ENCODE measurements at places on chromosomes 1 and 21.

DNA sequence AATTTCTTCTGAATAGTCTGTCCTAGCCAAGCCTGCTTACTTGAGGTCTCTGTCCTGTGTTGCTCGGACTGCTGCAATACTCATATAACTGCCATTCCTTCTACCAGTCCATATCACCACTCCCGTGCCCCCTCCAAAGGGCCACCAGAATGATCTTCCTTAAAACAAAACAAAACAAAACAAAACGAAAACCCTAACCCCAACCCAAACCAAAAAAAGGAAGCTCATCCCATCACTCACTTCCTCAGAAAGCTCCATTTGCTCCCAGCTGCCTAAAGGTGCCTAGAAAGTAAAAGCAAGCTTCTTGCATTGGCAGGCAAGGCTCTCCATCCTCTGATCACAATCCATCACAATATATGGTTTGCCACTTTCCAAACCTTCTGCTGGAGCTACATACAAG, 20.3 kb downstream of the USP24 start:
- no peaks in the 10 kb centered on the region for H3K36me3 ChIP-seq
- H3K27ac ChIP-seq, result no peak overlapping the region
- no peak overlapping the region for H3K4me3 ChIP-seq
- no peak for DNase-seq
- no peaks in the 10 kb centered on the region for H3K27me3 ChIP-seq

GRCh38 chr1:35448344-35448801, 108.8 kb downstream of the KIAA0319L start:
- peaks cover 31% of the 10 kb centered on the region for H3K36me3 ChIP-seq
- no peaks in the 10 kb centered on the region for H3K27me3 ChIP-seq
- DNase-seq, result no peak
- H3K27ac ChIP-seq, result no peak overlapping the region

GRCh38 chr1:111943846-111944749, 45.4 kb downstream of the KCND3 start:
- H3K27ac ChIP-seq, result no peak overlapping the region
- H3K27me3 ChIP-seq, result no peaks in the 10 kb centered on the region
- no peaks in the 10 kb centered on the region for H3K4me1 ChIP-seq
- no peak for DNase-seq
- no peaks in the 10 kb centered on the region for H3K36me3 ChIP-seq

DNA sequence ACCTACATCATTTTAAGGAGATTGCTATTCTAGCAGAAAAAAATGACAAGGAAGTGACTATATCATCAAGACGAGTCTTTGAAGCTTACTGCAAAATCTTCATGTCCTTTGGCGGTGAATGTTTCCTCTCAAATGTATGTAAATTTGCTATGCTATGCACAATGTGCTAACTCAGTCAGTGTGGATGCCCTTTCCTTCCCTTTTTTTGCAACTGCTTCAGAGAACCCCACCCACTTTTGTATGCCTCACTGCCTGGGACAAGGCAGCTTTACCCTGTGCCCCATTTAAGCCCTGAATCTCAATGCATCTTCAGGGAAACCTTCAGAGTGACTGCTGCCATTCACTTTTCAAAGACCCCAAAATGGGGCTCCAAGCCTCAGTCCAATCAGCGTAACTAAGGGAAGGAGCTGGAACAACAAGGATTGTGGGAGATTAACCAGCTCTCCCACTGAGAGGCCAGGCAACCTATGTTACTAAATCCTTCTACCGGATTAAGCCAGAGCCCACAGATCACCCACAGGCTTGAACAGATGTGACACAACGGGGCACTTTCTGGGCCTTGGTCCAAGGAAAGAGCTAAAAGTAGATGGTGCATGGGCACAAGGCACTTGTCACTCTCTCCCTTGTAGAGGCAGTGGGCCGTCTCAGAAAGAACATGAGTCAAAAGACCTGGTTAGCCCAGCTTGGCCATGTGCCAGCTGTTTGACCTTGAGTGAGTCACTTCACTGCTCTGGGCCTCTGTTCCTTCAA, 154.4 kb downstream of the PLPP3 start:
- H3K27me3 ChIP-seq, result no peaks in the 10 kb centered on the region
- H3K36me3 ChIP-seq, result no peaks in the 10 kb centered on the region
- H3K4me3 ChIP-seq, result no peak overlapping the region
- peak; percentile 41 for DNase-seq
- no peak overlapping the region for H3K27ac ChIP-seq
- H3K4me1 ChIP-seq, result no peaks in the 10 kb centered on the region

DNA sequence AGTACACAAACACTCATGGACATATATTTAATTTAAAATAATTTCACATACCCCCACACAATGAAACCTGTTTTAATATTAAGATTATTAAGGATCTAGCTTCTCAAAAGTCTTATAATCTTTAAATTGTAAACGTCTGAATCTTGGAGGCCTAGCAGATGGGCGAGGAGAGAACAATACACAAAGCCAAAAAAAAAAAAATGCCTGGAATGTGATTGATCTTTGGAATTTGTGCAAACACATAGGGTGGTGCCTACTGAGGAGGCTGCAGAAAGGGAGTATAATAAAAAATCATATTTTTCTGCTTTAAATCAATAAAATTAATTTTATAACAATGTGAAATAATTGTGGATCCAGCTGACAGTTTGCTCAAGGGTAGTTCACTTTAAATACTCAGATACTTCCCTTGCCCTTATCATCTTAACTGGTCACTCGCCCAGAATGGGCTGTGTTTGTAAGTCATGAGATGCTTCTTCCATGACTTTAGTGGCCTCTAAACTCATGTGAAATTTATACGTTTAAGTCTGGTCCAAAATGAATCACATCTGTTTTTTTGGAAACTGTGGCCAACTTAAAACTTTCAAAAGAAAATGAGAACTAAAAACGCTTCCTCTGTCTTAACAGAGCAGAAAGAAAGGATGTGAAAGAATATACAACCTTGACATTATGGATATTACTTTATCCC, 802.8 kb upstream of the CXADR start:
- no peak overlapping the region for H3K4me3 ChIP-seq
- no peaks in the 10 kb centered on the region for H3K4me1 ChIP-seq
- no peak for DNase-seq
- no peaks in the 10 kb centered on the region for H3K27me3 ChIP-seq

GRCh38 chr1:115771094-115771846, 2.8 kb upstream of the CASQ2 start:
- H3K4me3 ChIP-seq, result peak overlapping the region; percentile 58
- DNase-seq, result no peak
- H3K27me3 ChIP-seq, result no peaks in the 10 kb centered on the region
- no peak overlapping the region for H3K27ac ChIP-seq
- no peaks in the 10 kb centered on the region for H3K36me3 ChIP-seq

DNA sequence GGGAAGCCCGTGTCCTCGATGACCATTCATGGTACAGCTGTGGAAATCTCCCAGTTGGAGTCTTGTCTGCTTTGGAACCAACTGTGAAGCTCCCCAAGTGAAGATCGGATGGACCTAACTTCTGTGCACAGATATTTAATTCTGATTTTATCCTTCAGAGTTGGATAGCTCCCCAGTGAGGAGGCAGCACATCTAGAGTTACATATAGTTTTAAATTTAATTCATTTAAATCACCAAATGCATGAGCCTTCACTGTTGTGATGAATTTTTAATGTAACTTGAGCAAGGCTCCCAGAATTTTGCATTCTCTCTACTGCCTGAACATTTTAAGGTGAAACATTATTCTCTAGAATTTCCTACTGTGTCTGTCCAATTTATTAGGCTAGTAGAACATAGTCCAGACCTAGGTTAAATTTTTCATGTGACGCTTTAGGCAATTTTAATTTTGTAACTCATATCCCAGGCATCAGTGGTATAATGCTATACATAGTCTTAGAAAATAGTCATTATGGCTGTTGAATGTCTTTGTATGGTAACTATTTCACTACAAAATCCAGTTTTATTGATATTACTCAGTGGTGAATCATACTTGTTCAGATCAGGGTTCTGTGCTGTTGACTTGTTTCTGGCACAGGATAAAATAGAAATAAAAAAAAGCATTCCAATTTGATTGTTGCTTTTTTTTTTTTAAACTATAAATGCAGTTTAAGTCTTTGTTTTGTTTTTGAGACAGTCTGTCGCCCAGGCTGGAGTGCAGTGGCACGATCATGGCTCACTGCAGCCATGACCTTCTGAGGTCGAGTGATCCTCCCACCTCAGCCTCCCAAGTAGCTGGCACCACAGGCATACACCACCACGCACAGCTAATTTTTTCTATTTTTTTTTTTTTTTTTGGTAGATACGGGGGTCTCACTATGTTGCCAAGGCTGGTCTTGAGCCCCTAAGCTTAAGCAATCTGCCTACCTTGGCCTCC, 66.9 kb downstream of the PRDM2 start:
- peaks cover 60% of the 10 kb centered on the region for H3K4me1 ChIP-seq
- H3K4me3 ChIP-seq, result no peak overlapping the region
- no peak overlapping the region for H3K27ac ChIP-seq
- DNase-seq, result no peak

All from thoracic aorta (tissue), 2 donors.